ENCODE measurements at places on chromosomes 3 and 15. TPM values are rescaled to one million over a fixed set of nuclear protein-coding genes. Genes with fewer than 3 reads are reported as not detected.

GRCh38 chr15:91151781-91152563, 51.9 kb downstream of the SV2B start:
- no peak for DNase-seq

DNA sequence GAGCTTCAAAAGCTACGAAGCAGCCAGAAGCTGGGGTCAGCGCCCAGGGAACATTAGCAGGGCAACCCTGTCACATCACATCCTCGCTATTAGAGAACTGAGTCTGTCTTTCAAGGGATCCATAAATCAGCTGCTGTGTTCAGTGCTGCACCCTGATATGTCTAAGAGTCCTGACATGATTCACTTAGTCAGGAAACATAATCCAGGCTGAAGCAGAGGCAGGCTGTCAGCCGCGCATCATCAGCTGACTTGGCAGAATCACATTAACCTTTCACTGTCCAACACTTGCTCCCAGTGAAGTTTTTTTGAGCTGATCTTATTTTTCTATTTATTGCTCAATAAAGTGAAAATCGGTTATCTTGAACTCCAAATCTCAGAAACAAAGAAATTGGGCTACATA, 23.5 kb downstream of the MYH15 start:
- peak; percentile 58 for DNase-seq

IL5RA gene
- not detected for total RNA-seq

CNTN6 gene
- total RNA-seq, result not detected

USF3 gene
- 6.5 TPM for total RNA-seq
